Activated gamma-delta T cell (primary cell): ENCODE measurements at places on chromosomes 16 and 17.

DNA sequence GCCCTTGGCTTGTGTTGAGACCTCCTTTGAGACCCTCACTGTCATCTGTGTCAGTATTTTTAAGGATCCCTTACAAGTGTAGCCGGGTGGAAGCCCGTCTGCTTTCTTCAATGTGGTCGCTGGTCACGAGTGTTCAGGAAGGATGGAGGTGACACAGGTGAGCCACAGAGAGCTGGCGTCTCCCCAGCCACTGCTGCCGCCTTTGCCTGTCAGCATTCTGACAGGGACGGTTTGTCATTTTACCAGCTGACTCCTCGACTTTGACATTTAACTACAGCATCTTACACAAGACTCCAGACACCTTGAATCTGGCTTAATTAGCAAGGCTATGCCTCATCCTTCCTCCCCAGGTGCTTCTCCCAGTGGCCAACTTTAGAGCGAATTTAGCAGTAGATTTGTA, 56.3 kb upstream of the MPHOSPH6 start:
- DNase-seq = no peak

DNA sequence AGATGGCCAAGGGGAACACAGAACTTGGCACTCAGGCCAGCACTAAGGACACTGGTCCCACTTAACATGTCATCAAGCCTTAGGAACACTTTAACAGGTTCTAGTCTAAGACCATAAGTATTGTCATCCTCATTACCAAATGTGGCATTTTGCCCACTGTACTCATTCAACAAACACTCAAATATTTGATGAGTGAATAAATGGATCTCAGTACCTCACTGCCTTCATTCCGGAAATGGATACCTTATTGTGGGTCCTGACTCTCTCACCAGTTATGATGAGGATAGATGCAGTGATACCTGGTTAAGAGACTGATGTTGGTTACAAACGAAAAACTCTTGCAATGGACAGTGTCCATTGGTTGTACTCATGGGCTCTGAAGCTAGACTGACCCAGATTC, 455.2 kb upstream of the DYNLRB2 start:
- DNase-seq = no peak

DNA sequence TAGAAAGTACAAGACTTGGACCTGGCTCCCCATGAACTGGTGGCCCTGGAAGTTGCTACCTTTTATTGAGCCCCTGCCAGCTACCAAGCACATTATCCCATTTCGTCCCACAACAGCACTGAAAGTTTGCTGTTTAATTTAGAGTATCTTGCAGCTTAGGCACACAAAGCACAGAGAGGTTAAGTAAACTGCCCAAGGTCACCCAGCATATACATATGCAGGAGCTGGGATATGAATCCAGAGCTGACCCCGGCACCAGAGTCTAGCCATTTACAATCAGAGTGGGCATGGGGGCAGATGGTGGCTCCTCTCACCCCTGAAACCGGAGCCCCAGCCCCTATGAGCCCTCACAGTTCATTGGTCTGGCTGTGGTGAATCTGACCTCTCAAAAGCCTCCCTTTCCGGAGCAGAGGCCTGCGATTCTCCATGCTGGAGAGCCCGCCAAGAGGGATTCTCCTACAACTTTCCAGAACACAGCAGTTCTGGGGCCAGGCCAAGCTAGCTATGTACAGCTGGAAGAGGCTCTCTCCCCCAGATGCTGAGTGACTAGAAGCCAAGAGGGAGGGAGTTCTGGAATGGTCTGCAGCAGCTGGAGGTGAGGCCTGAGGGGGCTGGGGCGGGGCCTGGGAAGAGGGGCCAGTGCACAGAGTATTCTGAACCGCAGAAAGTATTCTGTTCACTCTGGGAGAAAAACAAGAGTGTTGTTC, 58.3 kb downstream of the SREBF1 start:
- no peak for DNase-seq

DNA sequence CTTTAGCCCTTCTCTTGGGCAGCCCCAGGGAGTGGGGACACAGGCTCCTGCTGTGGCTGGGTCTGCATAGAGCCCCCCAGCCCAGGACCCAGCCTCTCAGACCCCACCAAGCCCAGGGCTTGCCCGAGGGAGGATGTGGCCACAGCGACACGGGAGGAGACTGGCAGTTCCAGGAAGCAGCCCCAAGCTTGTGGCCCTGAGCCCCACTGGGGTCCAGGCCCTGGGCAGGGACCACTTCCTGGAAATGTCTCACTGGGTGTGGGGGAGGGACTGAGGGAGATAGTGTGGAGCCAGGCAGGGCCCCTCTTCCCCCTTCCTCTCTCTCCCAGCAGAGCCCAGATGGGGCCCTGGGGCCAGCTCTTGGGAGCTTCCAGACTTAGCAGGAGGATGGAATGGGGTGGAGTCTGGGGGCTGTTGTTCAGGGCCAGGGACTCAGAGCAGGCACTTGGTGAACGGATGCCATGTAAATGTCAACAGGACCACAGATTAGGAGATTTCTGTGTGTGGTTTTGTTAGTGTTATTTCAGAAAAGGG, 35.3 kb downstream of the ADGRG5 start:
- DNase-seq = no peak

GRCh38 chr17:2067048-2067561, 12.2 kb downstream of the HIC1 start:
- no peak for DNase-seq

DNA sequence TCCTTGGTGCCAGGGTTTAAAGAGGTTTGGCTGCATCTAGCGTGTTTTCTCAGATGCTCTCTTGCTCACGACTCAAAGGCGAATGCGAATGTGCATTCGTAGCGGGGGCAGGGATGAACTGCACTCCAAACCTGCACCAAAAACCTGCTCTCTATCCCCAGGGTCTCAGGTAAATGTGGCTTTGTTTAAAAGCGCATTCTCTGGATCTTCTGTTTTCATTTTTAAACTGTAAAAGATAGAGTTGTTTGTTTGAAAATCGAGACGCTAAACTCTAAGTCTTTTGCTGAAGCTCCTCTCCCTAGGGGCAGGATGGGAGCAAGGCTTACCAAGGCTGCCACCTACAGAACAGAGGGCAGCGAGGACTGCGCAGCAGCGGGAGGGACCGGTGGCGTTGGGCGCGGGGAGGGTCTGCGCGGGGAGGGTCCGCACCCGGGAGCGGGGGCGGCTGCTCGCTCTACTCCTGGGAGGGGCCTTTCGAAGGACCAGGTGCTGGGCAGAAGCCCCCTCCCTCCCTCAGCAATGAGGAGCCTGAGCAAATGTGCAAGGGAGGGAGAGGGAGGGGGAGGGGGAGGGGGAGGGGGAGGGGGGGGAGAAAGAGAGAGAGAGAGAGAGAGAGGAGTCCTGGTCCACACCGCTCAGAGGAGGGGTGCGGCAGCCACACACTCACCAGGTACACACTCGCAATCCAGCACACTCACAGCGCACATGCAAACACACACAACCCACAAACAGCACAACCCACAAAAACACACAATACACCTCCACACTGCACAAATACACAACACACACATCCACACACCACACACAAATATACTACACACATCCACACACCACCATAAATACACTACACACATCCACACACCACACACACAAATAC, 142.8 kb downstream of the GRIN2A start:
- DNase-seq = no peak

DNA sequence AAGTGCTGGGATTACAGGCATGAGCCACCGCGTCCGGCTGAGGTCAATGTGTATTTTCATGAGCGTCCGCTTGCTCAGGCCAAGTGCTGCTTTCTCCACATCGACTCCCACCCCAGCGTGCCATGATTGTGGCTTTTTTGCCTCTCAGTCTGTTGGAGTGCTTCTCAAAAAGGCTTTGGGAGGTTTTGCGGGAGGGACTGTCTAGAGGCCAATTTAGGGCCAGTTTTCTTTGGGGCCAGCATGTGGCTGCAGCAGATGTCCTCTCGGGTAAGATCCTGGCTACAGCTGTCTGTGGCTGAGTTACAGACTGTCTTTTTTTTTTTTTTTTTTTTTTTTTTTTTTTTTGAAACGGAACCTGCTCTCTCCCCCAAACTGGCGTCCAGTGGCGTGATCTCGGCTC, 6.5 kb downstream of the C16orf90 start:
- no peak for DNase-seq

DNA sequence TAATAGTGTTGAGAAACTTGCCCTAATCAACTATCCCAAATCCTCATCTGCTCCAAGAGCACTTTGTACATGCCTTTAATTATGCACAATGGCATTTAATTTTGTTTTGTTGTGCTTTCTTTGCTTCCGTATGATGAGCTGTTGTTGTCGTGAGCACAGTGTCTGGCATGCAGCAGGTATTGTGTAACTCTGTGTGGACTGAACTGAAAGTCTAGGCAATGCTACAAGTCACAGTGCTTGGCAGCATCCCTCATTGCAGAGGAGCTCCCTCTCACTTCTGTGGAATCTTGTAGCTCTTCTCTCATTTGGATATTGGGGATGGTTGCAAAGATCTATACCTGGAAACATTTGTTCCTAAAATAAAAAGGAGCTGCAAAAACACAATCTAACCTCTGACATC, 502.2 kb upstream of the CA10 start:
- DNase-seq = no peak

- DNase-seq = no peak
These were observed 525.6 kb downstream of the MAF start for GRCh38 chr16:79074951-79075350.

DNA sequence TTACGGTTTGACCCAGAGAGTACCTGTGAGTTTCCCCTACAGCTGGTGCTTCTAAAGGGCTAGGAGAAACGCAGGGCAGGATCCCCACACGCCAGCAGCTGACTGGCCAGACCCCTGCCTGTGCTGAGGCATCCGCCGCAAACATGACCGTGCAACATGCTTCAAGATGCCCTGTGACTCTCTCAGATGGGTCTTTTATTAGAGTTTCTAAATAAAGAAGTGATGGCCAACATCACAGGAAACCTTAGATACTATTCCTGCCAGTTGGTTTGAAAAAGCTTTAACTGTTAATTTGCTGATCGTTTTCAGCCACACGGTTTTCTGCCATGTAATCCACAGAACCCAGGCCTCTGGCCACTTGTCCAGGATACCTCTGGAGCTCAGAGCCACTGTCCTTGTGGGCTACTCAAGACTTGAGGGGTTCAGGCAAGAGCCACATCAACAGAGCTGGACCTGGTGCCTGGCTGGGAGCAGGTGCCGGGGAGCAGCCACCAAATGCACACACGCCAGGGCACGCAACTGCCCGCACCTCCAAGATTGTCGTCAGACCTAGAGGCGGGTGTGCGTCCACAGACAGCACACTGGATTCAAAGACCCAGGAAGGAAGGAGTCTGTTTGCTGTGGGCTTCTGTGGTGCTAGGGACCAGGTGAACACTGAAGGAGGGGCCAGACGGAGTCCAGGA, 118.4 kb downstream of the ZNF778 start:
- no peak for DNase-seq

- no peak for DNase-seq
These were observed 13.2 kb downstream of the PRKCB start for GRCh38 chr16:23848958-23849357.

DNA sequence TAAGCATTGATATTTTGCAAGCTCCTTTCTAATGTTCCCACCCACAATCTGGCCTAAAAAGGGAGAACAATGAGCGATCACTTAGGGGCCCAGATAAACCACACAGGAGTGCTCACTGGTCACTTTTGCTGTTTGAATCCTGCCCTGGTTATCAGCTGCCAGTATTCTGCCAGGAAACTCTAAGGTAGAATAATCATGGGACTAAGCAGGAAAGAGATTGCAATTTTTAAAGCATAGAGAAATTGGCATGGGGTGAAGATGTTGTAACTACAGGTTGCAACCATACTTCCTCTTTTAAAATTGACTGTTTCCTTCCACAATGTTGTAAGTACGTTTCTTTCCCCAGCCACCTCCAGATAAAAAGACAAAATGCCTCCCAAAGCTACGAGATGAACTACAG, 251.2 kb upstream of the CDH11 start:
- no peak for DNase-seq

DNA sequence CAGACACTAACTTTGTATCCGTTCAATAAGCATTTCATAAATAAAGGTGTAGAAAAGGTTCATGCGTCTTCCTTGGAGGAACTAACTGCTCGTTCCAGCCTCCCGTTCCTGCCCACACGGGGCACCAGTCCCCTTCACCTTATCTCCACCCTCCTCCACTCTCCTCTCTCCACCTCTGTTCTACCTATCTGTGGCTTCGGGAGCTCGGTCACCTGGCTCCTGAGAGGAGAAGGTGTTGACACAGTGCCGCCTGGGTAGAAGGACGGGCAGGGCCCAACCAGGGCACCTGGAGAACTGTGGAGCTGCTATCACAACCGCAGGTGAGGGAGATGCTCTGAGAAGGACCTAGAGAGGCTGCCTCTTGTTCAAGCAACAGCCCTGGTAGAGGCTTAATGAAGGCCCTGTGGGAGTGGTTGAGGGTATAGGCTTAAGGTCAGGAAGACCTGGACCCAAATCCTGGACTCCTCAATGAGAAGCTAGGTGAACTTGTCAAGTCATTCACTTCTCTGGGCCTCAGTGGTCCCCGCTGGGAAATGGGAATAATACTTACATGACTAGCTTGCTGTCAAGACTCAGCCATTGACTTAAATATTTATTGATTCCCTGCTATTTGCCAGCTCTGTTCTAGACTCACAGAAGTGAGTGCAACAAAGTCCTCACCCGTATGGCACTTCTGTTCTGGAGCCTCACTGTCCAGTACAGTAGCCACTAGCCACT, 9.6 kb upstream of the MINK1 start:
- DNase-seq = no peak
